ENCODE measurements at places on chromosomes 3 and 15.

- DNase-seq: no peak
These were observed 25.1 kb downstream of the ETV5 start for GRCh38 chr3:186083746-186084145.

DNA sequence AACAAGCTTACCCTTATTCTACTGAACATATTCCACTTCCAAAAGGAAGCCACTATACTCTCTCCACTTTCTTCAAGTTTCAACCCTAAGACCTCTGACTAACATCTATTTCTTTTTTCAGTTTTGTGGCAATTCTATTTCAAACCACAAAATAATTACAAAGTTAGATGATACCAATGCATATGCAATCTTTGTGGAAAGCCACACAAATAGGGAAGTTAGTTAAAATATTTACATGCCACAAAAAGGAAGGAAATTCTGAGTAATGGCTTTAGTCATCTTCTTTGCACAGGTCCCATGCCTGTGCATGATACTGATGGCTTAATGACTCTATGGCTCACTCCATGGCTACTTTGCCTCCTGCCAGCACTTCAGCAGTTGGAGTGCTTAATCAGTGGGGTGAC lies 57.0 kb upstream of the MCTP2 start:
- DNase-seq: no peak

- DNase-seq: no peak
These were observed 2.2 kb downstream of the IGF1R start for GRCh38 chr15:98650417-98651035.

DNA sequence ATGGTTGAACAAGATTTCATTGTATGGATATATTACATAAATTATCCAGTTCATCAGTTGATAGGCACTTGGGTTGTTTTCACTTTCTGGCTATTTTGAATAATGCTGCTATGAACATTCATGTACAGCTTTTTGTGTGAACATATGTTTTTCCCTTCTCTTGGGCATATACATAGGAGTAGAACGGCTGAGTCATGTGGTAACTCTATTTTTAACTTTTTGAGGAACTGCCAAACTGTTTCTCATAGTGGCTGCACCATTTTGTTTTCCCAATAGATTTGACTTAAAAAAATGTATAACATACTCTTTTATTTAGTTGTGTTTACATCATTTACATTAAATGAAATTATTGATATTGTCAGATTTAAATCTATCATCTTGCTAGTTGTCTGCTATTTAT lies 28.8 kb upstream of the RFX7 start:
- no peak for DNase-seq

Data from WERI-Rb-1 (cell line).